ENCODE measurements at places on chromosomes 2 and 18. TPM values are rescaled to one million over a fixed set of nuclear protein-coding genes. Genes with fewer than 3 reads are reported as not detected.

BIN1 gene
- total RNA-seq = 40.4 TPM

CIB4 gene
- not detected for total RNA-seq

ITGA6 gene
- total RNA-seq = 55.0 TPM

- no peaks in the 10 kb centered on the region for H3K36me3 ChIP-seq
- H3K27me3 ChIP-seq = no peaks in the 10 kb centered on the region
These were observed 256.5 kb downstream of the MYCN start for GRCh38 chr2:16196687-16197503.

DNA sequence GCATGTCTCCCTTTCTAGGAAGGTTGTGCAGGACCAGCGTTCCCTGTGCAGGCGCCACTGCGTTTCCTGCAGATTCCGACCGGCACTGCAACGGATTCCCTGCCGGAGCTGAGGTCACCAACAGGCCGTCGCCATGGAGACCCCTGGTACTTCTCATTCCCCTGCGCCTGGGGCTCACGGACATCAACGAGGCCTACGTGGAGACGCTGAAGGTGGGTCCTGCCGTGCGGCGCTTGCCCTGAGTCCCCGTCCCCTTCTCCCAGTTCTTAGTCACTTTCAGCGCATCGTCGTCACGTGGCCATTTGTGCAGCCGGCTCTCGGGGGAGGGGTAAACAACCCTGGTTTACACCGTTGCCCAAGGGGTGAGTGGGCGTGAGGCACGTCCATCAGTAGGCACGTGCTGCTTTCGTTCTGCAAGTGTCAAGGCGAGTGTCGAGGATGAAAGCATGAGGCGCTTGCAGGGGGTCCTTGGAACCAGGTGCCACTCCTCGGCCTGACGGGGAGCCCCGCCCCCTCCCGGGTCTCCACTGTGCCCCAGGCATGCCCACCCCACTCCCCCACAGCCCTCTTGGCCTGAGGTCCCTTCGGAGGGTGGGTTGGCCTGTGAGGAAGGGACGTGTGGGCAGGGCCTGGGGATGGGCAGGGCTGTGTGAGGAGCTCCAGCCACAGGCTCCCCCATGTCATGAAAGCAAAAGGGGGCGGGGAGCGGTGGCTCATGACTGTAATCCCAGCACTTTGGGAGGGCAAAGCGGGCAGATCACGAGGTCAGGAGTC, 19.8 kb downstream of the DTYMK start:
- no peak overlapping the region for H3K4me3 ChIP-seq
- no peaks in the 10 kb centered on the region for H3K27me3 ChIP-seq
- H3K4me1 ChIP-seq = no peaks in the 10 kb centered on the region
- peak; percentile 57 for DNase-seq
- H3K36me3 ChIP-seq = peaks cover 61% of the 10 kb centered on the region
- no peak overlapping the region for H3K27ac ChIP-seq

DNA sequence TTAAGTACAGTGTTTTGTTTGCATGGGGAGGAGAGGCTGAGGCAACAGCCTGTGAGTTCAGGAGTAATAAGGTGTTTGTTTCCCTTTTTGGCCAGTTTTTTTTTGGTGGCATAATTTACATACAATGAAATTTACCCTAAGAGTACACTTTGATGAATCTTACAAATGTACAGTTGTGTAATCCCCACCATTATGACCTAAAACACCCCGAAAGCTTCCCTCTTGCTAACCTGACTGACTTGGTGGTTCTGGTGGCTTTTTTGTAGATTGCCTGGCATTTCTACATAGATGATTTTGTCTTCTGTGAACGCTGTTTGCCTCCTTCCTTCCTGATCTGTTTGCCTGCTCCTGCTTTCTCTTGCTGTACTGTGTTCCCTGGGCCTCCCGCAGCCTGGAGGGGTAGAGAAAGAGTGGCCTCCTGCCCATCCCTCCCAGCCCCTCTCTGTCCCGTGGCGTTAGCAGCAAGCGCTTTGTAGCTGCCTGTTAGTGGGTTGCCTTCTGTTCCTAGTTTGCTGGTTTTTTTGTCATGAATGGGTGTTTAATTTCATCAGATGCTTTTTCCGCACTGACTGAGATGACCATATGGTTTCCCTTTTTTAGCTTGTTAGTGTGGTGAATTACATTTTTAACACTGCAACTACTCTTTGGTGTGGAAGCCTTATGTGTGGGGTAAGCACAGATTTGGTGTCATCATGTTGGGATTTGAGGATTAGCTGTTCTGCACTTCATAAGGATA, 32.1 kb downstream of the ASAP2 start:
- peaks cover 55% of the 10 kb centered on the region for H3K4me1 ChIP-seq
- DNase-seq = no peak
- H3K36me3 ChIP-seq = no peaks in the 10 kb centered on the region
- peak overlapping the region; percentile 65 for H3K27ac ChIP-seq
- no peak overlapping the region for H3K4me3 ChIP-seq
- H3K27me3 ChIP-seq = no peaks in the 10 kb centered on the region

- H3K27ac ChIP-seq = no peak overlapping the region
- no peaks in the 10 kb centered on the region for H3K27me3 ChIP-seq
- DNase-seq = no peak
- no peaks in the 10 kb centered on the region for H3K4me1 ChIP-seq
These were observed 107.3 kb downstream of the CABYR start for GRCh38 chr18:24246143-24246542.

DNA sequence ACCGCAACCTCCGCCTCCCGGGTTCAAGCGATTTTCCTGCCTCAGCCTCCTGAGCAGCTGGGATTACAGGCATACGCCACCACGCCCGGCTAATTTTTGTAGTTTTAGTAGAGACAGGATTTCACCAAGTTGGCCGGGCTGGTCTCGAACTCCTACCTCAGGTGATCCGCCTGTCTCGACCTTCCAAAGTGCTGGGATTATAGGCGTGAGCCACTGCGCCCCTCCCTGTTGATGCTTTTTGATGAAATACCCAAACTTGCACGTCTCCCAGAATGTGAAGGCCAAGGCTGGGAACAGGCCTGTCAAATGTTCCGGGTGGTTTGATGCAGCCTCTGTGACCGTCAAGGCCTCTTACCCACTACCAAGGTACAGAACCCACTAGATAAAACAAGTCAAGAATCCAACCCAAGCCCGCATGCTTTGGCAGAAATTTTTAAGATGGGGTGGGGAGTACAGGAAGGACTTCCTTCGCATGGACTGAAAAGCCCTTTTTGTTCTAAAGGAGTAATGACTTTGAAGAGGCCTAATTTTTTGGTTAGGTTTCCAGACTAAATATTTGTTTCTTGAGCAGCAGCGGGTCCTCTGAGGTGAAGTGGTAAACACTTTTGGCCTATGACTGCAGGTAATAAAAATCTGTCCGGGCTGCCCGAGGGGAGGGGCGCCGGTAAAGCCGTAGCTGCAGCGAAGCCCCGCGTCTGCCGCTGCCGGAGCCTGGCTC, 3.7 kb upstream of the EVX2 start:
- no peak for DNase-seq
- H3K27me3 ChIP-seq = peaks cover 40% of the 10 kb centered on the region
- peaks cover 47% of the 10 kb centered on the region for H3K4me1 ChIP-seq
- H3K4me3 ChIP-seq = no peak overlapping the region
- H3K27ac ChIP-seq = no peak overlapping the region

- no peak overlapping the region for H3K27ac ChIP-seq
- H3K4me1 ChIP-seq = no peaks in the 10 kb centered on the region
- no peaks in the 10 kb centered on the region for H3K27me3 ChIP-seq
These were observed 36.6 kb upstream of the SIGLEC15 start for GRCh38 chr18:45788861-45789260.

GRCh38 chr2:58073751-58074150, 27.1 kb downstream of the VRK2 start:
- H3K36me3 ChIP-seq = no peaks in the 10 kb centered on the region
- no peak overlapping the region for H3K4me3 ChIP-seq
- no peaks in the 10 kb centered on the region for H3K27me3 ChIP-seq
- no peaks in the 10 kb centered on the region for H3K4me1 ChIP-seq
- DNase-seq = no peak

- peaks cover 63% of the 10 kb centered on the region for H3K27me3 ChIP-seq
- no peaks in the 10 kb centered on the region for H3K36me3 ChIP-seq
- DNase-seq = no peak
- peak overlapping the region; percentile 71 for H3K27ac ChIP-seq
These were observed 1.1 kb upstream of the SATB2 start for GRCh38 chr2:199458806-199459285.
